ENCODE measurements at places on chromosomes 4 and X.

- DNase-seq: no peak
Measured at GRCh38 chrX:134713618-134714107, 55.4 kb upstream of the PLAC1 start.

DNA sequence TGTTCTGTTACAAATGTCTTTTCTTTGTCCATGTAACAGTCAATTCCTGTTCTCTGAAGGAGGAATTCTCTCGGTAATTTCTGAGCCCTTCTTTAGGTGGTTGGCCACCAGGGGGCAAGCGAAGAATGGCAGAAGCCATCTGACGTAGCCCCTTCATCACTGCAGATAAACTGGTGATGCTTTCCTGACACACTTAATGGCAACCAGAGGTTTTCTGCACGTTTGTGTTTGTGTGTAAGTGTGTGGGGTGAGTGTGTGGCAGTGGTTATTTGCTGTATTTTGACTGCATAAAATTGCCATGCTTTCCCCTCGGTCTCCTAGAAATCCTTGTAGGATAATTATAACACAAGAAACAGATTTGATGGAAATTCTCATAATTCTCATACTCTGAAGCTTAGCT is 64.8 kb upstream of the STOX2 start:
- DNase-seq: no peak

DNA sequence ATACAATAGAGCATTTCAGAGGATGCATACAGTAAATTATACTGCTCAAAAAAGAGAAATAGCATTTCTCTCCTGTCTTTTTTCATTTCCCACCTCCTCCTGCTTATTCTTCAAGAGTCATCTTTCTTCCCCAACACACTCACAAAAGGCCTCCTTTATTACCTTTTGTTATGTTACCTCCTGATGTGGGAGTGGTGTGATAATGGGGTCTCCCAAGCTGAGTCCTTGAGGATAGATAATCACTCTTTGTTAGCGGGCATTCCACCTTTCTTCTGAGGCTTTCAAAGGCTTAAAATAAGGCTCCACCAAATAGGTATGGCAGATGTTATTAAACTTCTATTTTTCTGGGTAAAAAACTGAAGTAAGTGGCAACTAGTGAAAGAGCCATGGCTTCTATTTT is 159.8 kb downstream of the CPEB2 start:
- DNase-seq: no peak

DNA sequence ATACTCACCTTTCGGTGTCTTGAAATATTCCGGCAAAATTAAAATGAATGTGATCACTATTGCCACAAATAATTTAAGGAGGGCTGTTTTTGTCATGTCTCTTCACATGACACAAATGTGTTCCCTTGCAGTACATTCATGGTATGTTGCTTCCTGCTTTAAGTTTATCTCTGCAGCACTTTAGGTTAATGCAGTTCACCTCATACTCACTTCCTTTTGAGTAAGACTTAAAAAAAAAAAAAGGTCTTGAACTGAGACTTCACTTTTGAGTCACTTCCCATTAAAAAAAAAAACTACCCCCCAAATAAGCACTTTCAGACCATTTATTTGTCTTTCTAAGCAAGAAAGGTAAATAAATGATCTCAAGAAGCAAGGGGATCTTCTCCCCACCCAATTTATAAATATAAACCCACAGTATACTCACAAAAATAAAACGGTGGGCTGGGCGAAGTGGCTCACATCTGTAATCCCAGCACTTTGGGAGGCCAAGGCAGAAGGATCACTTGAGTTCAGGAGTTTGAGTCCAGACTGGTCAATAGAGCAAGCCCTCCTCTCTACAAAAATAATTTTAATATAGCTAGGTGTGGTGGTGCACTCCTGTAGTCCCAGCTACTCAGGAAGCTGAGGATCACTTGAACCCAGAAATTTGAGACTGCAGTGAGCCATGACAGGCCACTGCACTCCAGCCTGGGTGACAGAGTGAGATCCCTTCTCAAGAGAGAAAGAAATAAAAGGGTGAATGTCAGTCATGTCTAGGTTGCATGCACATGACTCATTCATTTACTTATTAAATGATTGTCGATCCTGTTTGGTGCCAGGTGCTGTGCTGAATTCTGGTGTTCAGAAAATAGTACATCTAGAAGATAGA is at the start of gene TMEM156:
TMEM156 (minus strand) TSS at position 192 of the 868 bp plus-strand sequence; CDS start at position 96, 96 bp downstream.
- DNase-seq: no peak

DNA sequence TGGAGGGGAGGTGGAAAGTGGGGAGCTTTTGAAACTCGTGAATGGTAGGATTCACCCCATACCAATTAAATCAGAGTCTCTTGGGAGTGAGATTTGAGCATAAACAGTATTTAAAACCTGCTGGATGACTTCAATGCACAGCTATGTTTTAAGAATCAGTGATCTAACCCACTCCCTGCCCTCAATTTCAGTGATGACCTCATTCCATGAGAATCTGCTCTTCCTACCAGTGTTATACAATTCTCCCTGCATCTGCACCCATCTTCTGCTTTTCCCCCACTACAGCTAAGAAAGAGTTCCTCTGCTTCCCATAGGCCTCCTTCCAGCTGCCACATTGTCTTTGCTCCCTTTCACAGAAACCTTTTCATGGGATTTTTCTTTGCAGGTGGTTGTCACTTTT is 18.3 kb upstream of the H2AZ1 start:
- DNase-seq: no peak

- no peak for DNase-seq
Measured at GRCh38 chr4:48944756-48945241, 38.2 kb upstream of the OCIAD2 start.

- no peak for DNase-seq
Measured at GRCh38 chr4:77433418-77433733, 172.2 kb upstream of the CXCL13 start.

DNA sequence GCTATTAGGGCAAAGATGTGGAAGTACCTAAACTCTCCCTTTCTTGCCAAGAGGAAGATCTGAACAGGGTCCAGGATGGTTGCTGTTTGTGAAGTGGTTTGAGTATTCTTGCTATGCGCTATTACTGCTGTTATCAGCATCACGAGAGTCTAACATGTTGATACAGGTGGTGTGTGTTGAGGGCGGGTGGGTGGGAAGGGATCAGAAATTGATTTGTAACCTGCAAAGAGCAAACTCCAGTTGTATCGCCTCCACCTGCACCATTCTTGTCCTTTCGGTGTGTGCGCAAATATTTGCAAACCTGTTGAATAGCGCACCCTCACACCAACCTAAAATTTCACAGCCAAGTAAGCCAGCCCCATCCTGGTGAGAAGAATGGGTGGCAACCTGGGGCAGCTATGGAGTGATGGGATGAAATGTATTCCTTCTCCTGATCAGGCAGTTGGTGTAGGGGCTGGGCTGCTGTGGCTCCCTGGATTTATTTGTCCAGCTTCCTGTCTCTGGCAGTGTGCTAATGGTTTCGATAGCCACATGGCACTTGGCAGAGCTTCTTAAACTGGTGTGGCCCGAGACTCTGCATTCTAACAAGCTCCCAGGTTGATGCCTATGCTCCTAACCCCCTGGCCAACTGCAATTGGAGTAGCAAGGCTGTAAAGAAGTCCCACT is 102.6 kb upstream of the SCML1 start:
- DNase-seq: no peak

DNA sequence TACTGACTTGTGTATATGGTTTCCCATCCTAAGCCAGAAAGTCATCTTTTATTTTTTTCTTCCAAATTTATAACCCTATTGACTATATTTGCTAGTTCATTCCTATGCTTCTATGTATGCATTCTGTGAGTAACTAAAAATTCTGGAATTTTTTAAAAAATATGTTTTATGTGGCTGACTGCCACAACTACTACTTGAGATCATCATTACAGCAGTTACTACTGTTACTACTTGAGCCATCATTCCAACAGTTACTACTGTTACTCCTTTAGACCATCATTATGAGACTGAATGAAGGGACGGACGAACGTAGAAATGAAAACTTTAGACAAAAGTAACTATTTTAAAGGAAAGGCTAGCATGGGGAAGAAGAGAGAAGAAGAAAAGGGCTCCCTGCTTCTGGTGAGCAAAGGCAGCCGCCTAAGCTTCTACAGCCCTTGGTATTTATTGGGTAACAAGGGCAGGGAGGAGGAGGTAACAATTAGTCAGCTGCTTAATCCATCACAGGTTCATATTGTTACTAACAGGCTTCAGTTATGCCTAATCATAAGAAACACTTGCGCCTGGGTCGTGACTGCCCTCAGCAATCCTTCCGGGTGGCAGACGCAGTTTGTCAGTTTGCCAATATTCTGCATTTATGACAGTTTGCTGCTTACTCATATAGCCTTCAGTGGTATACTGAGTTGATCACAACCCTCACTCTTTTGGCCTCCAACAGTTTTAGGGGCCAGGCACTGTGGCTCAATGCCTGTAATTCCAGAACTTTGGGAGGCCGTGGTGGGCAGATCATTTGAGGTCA is 80.4 kb downstream of the PDLIM5 start:
- DNase-seq: no peak

- DNase-seq: no peak
Measured at GRCh38 chr4:135371137-135371536, 1169.5 kb upstream of the PABPC4L start.

GRCh38 chr4:26765515-26765914 is 95.1 kb upstream of the STIM2 start:
- no peak for DNase-seq

DNA sequence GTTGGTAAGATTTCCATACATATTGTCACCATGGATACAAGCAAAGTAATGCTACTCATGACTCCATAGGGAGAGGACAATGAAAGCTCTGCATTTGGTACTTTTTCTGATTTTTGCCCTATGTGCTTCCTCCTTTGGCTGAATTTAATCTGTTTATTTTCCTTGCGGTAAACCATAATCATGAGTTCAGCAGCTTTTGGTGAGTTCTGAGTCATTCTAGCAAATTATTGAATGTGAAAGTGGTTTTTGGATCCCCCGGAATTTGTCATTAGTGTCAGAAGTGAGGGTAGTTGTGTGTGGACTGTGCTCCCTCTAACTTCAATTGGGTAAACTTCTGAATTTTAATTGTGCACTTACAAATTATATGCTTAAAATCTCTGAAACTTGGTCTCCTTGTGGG is 170.3 kb downstream of the MOSPD2 start:
- DNase-seq: no peak

GRCh38 chr4:106801386-106801785 is 234.7 kb downstream of the DKK2 start:
- no peak for DNase-seq

- DNase-seq: no peak
Measured at GRCh38 chr4:152501846-152502536, 33.9 kb downstream of the FBXW7 start.

DNA sequence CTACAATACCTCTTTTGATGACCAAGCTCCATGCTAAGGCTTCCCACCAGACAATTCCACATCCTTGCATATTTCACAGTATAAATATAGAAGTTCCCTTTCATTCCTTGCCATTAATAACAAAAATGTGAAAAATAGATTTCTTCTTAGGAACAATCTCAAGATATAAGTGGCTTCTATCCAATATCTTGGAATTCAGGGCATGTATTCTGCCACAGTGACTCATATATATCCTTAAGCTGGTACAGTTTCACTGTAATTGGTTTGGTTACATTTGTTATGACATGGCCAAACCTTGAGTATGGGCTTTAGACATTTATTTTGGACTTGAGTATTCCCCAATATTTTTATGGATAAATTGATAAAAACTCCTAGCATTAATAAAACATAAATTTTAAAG is 181.7 kb upstream of the DDX53 start:
- DNase-seq: no peak

- no peak for DNase-seq
Measured at GRCh38 chrX:100979881-100980607, 10.5 kb downstream of the ARL13A start.

DNA sequence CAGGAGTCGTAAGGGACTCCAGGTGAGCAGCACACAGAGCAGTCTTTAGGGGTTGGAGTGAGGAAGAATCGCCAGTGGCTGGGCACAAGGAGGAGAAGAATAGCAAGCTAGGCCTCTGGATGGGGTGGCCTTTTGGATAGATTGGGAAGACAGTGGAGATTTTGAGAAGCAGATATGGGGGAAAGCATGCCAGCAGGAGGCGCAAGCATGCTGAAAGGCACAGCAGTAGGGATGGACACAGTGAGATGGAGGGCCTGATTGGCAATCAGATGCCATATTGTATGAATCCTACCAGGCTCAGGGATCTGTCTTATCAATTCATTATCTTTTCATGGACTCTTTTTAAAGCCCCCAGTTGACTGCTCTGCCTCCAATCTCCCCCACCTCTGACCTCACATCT is 60.4 kb upstream of the MAGEA4 start:
- DNase-seq: no peak

DNA sequence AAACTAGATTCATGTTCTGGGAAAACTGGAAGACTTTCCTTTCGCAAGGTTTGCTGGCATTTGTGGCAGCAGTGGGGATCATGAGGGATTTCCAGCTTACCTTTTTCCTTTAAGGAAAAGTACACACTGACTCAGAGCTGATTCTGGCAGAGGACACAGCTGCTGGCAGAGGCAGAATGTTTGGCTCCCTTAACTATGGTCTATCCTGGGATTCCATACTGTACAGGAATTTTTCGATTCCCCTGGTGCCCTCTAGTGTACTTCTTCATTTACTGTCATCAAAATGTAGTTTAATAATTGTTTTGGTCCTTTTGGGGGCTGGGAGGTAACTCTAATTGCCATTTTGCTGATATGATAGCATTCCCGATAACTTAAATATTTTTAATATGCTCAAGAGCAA is 152.7 kb downstream of the GABRG1 start:
- no peak for DNase-seq

DNA sequence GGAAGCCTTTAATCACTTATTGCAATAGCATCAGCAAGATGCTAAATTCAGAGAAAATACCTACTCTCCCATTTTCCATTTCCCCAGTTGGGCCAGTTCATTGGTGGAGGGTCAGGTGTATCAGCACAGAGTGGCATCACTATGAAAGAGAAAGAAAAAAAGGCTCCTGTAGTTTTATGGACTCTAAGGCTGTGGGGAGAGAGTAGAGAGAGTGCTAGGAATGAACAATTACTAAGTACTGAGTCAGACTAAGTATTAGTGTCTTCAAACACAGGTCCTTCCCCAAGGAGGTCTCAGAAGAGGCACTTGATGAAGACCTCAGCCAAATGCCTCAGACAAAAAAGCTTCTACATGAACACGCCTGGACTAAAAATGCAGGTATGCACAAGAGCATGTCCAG is 1061.9 kb downstream of the FSTL5 start:
- DNase-seq: no peak

GRCh38 chrX:40099055-40099958 is 1.5 kb upstream of the BCOR start:
- no peak for DNase-seq

GRCh38 chr4:156473151-156473550 is 498.4 kb downstream of the PDGFC start:
- no peak for DNase-seq

DNA sequence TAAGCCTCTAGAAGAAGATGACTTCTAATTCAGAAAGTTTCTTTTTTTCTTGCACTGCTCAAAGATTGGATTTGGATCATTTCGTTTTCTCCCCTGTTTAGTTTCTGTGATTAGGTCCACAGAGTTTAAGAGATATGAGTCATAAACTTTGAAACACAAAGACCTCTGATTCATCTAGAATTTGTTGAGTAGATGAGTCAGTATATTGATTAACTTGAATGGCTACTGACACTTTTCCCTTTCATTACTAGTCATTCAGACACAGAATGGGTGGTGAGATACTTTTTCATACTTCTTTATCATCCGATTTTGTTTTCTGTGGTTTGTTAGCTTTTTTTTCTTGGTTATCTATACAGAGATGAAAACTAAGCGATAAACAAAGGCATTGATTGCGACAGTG is 34.1 kb upstream of the AFF2 start:
- no peak for DNase-seq

Data from cardiac septum (tissue), 1 donor.